Fibroblast of skin of right quadriceps (primary cell): ENCODE measurements at places on chromosomes 1 and 21.
A peak's percentile ranks its signal among the peaks of the same experiment; 100 is the strongest.

- DNase-seq: no peak
Observed at GRCh38 chr21:42208801-42209490, 10.0 kb upstream of the ABCG1 start.

GRCh38 chr1:68230901-68231626 is 1.3 kb downstream of the WLS start:
- DNase-seq: no peak

- peak; percentile 72 for DNase-seq
Observed at GRCh38 chr1:111754984-111755330, 744 bp upstream of the DDX20 start.

DNA sequence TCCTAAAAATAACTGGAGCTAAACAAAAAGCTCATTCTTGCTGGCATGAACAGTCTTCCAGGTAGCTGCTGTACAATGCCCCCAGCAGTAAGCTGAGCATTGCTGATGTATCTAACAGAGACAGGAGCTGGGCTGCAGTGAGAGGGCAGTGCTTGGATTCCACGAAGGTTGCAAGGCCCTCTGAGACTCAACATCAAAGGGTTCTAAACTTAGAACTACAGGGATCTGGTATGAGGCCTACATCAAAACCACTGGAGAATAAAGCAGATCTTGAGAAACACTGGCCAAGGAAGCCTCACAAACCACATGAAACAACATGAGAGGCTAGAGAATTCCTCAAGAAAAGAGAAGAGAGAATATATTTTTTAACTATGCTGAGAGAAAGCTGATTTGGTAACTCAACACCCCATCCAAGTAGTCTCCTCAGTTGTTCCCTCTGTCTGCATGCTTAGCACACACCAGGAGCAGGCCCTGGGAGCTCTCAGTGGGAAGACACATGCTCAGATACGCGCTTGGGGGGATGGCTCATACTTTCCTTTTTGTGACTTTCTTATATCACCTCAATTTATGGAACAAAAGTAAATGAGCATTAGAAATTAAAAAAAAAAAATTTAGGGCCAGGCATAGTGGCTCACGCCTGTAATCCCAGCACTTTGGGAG is 27.7 kb downstream of the DSTYK start:
- DNase-seq: peak; percentile 76

GRCh38 chr1:203271962-203272632 is 33.2 kb upstream of the BTG2 start:
- no peak for DNase-seq

DNA sequence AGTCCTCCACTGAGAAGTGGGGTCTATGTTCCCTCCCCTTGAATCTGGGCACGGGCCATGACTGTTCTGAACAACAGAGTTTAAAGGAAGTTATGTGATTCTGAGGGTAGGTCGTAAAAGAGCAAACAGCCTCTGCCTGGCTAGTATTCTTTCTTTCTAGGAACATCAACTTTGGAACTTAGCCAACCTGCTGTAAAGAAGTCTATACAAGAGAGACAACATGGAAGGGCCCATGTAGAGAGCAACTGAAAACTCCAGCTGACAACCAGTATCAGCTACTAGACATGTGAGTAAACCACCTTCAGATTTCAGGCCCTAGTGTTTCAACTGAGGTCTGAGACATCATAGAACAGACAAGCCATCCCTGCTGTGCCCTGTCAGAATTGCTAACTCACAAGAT is 7.5 kb downstream of the SELENOF start:
- DNase-seq: peak; percentile 6

- no peak for DNase-seq
Observed at GRCh38 chr1:6281511-6282402, 20.9 kb upstream of the GPR153 start.

- no peak for DNase-seq
Observed at GRCh38 chr1:106366627-106367319, 689.7 kb upstream of the PRMT6 start.

DNA sequence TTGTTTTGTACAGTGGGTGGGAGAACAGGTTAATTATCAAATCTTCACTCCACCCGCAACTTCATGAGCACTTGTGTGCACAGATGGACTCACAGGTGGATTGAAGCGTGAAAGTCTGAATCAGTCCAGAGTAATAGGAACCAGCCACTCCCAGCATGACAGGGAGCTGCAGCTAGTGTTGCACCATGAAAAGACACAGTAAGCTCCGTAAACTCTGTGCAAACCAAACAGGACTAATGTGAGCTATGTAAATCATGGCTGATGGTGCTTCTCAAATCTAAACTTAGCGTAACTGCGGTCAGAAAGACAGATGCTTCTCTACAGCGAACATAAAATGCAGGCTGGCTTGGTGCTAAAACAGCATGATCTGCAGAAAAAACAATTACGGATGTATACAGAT is 114.4 kb downstream of the CENPF start:
- peak; percentile 32 for DNase-seq

- DNase-seq: no peak
Observed at GRCh38 chr1:171717062-171717718, 24.7 kb downstream of the VAMP4 start.

- DNase-seq: no peak
Observed at GRCh38 chr1:113792471-113792870, 19.8 kb downstream of the RSBN1 start.

DNA sequence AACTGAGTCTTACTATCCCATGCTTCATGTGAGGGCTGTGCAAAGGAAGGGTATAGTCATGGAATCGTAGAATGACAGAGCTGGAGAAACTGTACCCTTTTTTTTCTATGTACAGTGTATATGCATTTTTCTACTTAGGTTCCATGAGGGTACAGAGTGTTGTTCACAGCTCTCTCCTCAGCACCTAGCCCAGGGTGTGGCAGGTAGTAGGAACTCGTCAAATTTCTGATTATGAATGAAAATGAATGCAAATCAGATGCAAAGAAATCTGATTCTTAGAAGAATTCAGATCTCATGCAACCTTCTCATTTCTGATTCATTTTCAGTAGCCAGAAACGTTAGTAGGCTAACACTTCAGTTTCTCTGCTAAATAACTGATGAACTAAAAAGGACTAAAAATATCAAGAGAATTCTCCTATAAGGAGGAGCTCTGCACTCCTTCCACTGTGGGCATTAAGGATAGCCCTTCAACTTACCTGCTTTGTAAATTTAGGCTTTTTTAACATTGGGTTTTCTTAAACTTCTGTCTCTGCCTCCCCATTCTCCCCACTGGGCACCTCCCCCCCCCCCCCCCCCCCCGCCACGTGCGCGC is 18.0 kb upstream of the HHAT start:
- no peak for DNase-seq

- no peak for DNase-seq
Observed at GRCh38 chr1:56910441-56910985, 55.3 kb downstream of the C8B start.

GRCh38 chr1:187961895-187962294 is 1133.1 kb downstream of the PLA2G4A start:
- no peak for DNase-seq

GRCh38 chr1:114648503-114648902 is 21.3 kb downstream of the DENND2C start:
- DNase-seq: no peak

DNA sequence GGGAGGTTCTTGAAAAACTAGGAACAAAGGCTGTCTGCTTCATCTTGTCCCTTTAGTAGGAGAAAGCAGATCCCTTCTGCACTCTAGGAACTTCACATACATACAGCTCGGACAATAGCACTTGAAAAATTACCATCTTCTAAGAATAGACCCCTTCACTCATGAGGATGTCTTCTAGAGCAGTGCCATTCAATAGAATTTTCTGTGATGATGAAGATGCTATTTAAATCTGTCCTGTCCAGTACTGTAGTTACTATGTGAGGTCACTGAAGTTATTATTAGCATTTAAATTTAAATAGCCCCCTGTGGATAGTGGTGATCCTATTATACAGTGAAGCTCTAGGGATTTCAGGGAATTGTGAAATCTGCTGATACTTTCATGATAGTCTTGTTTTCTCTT is 46.4 kb upstream of the RAB3GAP2 start:
- DNase-seq: no peak

- DNase-seq: no peak
Observed at GRCh38 chr1:118202076-118202608, 17.1 kb upstream of the SPAG17 start.

GRCh38 chr1:167454894-167455785 is 63.2 kb downstream of the CD247 start:
- DNase-seq: peak; percentile 17

- DNase-seq: no peak
Observed at GRCh38 chr1:31828341-31828740, 12.5 kb upstream of the SPOCD1 start.

- DNase-seq: no peak
Observed at GRCh38 chr1:86933051-86933450, 18.6 kb downstream of the HS2ST1 start.

DNA sequence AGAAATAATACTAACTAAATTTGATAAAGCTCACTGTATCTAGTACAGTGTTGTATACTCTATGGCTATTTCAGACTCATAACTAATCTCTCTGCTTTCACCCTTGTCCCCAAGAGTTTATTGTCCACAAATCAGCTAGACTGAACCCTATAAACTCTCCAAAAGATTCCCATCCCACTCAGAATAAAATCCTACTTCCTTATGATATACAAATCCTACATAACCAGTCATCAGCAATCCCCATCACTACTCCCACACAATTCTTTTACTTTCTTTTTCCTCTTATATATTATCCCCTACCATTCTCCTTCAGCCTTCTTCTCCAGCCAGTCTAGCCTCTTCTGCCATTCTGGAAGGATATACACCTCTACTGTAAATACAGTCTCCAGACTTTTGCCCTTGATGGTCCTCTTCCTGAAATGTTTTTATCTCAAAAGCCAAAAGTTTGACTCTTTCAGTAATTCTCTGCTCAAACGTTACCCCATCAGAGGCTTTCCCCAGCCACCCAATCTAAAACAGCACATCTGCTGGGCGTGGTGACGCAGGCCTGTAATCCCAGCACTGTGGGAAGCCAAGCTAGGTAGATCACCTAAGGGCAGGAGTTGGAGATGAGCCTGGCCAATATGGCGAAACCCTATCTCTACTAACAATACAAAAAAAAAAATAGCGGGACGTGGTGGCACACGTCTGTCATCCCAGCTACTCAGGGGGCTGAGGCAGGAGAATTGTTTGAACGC is 41.6 kb downstream of the ABL2 start:
- DNase-seq: no peak

DNA sequence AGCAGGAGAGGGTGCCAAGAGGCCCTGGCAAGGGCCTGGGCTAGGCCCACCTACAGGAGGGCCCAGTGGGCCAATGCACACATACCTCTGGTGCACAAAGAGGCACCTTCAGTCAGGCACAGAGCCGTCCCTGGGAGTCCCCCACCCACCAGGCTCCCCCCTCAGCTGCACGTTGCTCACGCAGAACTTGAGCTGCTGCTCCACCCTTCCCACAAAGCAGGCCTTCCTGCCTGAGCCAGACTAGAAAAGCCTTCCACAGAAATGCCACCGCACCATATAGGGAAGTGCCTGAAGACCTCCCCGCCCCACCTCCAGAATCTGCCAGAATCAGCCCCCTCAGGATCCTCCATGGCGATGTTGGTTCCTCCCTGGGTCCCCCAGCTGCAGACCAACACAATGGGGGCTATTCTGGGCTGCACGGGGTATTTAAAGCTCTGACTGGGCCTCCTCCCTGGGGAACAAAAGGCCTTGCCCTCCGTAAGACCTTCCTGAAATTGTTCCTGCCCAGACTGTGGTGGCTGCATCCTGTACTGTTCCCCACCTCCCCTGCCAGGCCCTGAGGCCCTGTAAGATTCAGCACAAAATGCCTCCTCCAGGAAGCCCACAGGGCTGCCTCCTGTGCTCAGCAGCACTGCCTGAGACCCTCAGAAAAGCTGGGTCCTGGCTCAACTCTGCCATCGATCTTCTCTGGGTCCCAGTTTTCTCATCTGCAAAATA is 27.2 kb downstream of the HSPG2 start:
- DNase-seq: peak; percentile 85

DNA sequence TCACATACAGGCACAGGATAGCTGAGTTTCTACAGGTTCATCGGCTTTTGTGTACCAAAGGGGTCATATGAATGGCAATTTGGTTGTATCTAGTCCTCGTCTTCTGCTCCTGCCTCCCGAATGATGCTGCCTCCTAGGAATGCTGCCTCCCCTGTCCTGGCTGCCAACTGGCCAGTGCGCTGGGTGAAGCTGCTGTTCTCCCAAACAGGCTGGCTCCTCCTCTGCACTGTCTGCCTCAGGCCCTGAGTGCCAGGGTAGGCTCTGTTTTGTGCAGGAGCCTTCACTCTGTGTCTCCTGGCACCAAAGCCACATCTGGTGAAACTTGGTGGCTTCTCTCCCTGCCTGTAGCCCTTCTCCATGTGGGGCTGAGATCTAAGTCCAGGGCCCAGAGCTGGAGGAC is 60.3 kb downstream of the RHOU start:
- no peak for DNase-seq
